ENCODE measurements at places on chromosomes 12 and 14. TPM values are rescaled to one million over a fixed set of nuclear protein-coding genes. Genes with fewer than 3 reads are reported as not detected.

The ADAMTS20 gene
- not detected for total RNA-seq

The EIF2B2 gene
- 34.0 TPM for total RNA-seq

The BORCS5 gene
- total RNA-seq: 7.4 TPM

The GPR84 gene
- total RNA-seq: 0.22 TPM

The GRIP1 gene
- 5.4 TPM for total RNA-seq

The SLC35F4 gene
- not detected for total RNA-seq

The MSRB3 gene
- 148 TPM for total RNA-seq

The CCDC175 gene
- total RNA-seq: not detected

The OTOGL gene
- total RNA-seq: 0.38 TPM

The TEX52 gene
- not detected for total RNA-seq

The USP44 gene
- total RNA-seq: 1.0 TPM

The AKAP3 gene
- 2.5 TPM for total RNA-seq

The ART4 gene
- total RNA-seq: 5.6 TPM

The FZD10 gene
- total RNA-seq: not detected

The CPNE6 gene
- not detected for total RNA-seq

The MGP gene
- 369 TPM for total RNA-seq

The SLC24A4 gene
- total RNA-seq: 0.49 TPM

The ATP5MC2 gene
- 600 TPM for total RNA-seq

The RNF31 gene
- total RNA-seq: 33.4 TPM

The KRT6B gene
- not detected for total RNA-seq

The KLRC1 gene
- not detected for total RNA-seq

The KRT79 gene
- total RNA-seq: not detected

The TRHDE gene
- 1.3 TPM for total RNA-seq

The ENDOU gene
- total RNA-seq: not detected

The KLRC2 gene
- total RNA-seq: not detected

The RIMBP2 gene
- total RNA-seq: not detected

The LTBR gene
- total RNA-seq: 34.3 TPM

The KRT6C gene
- not detected for total RNA-seq

The FIGNL2 gene
- 0.22 TPM for total RNA-seq

The DEGS2 gene
- total RNA-seq: not detected

The ANG gene
- 4.5 TPM for total RNA-seq

The CEBPE gene
- not detected for total RNA-seq

The CELA1 gene
- total RNA-seq: not detected

The ZBTB1 gene
- total RNA-seq: 22.3 TPM

The MUCL1 gene
- total RNA-seq: not detected

The RBM19 gene
- 15.8 TPM for total RNA-seq

The GYS2 gene
- total RNA-seq: not detected

The GLT1D1 gene
- 0.68 TPM for total RNA-seq

The PUS1 gene
- 9.4 TPM for total RNA-seq

The HOXC10 gene
- total RNA-seq: not detected

The FOXG1 gene
- not detected for total RNA-seq

All from Right ventricle myocardium inferior (tissue), 1 donor.